ENCODE measurements at places on chromosomes 12 and 14. TPM values are rescaled to one million over a fixed set of nuclear protein-coding genes. Genes with fewer than 3 reads are reported as not detected.

Gene DCAF4
- 17.6 TPM for total RNA-seq

Gene KRT85
- not detected for total RNA-seq

DNA sequence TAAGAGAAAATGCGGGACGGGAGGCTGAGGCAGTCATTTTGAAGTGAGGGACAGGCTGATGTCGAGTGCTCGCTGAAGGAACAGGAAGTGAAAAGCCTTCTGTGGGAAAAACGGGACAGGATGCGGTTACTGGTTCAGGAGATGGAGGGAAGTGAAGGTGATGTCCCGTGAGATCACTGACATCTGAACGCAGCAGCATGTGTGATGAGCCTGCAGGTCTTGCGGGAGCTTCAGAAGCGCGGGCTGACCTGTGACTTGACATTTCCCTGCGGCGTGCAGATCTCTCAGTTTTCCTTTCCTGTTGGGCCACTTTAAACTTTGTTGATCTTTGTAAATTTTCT lies 77.8 kb downstream of the DDX51 start:
- peak; percentile 33 for DNase-seq

GRCh38 chr14:92513204-92513965 lies at the start of gene RIN3:
Gene RIN3 (plus strand): TSS chr14:92513781. CDS start chr14:92513933, 152 bp downstream.
- no peak for DNase-seq

GRCh38 chr12:124321556-124322270 lies 26.8 kb downstream of the RFLNA start:
- DNase-seq: no peak

All from activated T-helper 2 cell treated with anti-CD3 and anti-CD28 coated beads, Interferon-gamma antibody, Interleukin-2, Interleukin-4, amounts not matched to agents 10 μg/mL and 5 μg/mL and 100 μg/mL, durations not matched to agents 14 hours and 24 hours and 36 hours (primary cell).